Effector CD4-positive, alpha-beta T cell (primary cell): ENCODE measurements at places on chromosomes 3 and 15.

GRCh38 chr15:66849393-66849745, 147.3 kb downstream of the SMAD6 start:
- DNase-seq = no peak

DNA sequence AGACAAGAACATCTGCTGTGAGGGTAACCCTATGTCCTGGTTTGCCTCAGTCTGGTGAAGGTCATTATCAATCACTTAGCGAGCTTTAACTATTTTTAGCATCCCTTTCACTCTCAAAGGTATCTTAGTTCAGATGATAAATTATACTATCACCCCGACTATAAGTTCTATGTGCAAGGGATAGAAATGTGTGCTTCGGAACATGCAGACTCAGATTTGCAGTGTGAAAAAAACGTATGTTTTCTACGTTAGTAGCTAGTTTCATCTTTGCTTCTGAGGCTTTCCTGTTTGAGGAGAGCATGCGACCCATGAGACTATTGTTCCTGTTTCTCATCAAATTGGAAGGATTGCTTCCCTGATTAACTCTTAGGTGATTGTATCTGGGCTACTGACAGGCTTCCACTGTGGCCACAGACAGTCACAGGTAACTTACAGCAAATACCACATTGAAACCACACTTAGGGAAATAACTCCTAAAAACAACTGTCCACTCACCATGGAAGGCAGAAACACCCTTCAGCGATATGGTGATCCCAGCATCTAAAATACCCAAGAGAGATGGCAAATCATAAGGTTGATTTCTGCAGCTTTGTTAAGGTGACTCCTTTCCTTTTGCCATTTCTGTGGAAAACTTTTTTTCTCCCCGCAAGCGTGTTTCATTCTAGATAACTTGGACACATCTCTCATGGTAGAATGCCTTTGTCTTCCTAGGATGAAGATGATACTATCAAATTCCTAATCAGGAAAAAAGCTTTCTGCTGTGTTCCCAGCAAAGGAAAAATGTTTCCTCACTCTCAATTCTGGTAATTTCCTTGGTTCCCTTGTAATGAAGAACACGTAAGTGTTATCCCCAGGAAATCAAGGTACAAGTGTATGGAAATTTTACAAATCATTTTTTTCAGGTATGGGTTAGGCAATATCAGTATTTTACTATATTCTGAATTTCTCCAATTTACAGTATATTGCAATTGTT, 5.2 kb downstream of the GCSAM start:
- DNase-seq = no peak

DNA sequence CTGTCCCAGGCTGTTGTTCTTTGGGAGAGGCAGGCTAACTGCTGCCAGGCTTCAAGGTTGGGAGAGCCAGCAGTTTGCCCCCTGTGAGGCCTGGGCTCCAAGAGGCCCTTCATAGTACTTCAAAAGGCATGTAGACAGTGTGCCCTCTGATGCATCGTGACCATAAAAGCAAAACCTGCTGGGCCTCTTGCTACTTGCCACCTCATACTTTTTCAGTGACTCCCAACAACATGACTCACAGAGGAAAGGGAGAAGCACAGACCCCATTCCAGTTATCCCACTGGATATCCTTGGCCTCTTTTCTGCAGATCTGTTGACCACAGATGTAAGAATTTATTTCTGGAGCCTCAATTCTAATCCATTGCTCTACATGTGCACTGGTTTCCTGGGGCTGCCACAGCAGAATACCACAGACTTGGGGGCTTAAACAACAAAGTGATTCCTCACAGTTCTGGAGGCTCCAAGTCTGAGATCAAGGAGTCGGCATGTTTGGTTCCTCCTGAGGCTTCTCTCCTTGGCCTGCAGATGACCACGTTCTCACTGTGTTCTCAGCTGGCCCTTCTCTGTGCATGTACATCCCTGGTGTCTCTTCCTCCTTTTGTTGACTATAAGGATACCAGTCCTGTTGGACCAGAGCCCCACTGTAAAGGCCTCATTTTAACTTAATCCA, 8.9 kb upstream of the NSMCE3 start:
- no peak for DNase-seq

DNA sequence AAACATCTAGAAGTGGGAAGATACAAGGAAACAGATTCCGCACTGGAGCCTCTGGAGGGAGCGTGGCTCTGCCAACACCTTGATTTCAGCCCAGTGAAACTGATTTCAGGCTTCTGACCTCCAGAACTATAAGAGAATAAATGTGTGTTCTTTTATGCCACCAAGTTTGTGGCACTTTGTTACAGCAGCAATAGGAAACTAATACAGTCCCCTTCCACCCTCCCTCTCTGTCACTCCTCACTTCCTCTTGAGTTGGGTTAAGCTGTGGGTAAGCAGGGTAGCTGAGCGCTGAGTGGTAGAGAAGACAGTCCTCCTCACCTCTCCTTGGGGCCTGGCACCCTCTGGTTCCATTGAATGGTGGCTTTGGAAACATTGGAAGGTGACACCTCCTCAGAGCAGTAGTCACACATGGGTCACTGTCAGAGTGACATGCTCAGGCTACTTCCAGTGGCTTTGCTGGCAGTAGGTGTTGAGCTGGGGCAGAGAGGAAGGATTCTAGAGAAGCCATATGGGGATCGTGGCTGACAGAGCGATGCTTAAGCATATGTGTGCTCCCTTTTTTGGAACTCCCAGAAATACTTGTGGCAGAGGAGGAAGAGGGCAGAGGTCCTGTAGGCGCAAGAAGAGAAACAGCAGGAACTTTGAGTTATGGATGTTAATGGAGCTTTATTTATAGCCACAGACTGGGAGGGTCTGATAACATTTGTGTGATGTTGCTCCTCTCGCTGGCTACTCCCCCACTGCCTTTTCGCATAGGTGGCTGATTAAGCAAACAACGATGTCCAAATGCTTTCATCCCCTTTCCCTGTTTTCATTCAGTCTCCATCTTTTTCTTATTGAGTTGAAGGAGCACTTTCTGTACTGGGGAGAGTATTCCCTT, 14.8 kb upstream of the HCN4 start:
- no peak for DNase-seq

- DNase-seq = no peak
Observed at GRCh38 chr15:51536965-51537574, 85.5 kb downstream of the DMXL2 start.

- no peak for DNase-seq
Observed at GRCh38 chr15:60844010-60844409, 365.1 kb upstream of the ICE2 start.

DNA sequence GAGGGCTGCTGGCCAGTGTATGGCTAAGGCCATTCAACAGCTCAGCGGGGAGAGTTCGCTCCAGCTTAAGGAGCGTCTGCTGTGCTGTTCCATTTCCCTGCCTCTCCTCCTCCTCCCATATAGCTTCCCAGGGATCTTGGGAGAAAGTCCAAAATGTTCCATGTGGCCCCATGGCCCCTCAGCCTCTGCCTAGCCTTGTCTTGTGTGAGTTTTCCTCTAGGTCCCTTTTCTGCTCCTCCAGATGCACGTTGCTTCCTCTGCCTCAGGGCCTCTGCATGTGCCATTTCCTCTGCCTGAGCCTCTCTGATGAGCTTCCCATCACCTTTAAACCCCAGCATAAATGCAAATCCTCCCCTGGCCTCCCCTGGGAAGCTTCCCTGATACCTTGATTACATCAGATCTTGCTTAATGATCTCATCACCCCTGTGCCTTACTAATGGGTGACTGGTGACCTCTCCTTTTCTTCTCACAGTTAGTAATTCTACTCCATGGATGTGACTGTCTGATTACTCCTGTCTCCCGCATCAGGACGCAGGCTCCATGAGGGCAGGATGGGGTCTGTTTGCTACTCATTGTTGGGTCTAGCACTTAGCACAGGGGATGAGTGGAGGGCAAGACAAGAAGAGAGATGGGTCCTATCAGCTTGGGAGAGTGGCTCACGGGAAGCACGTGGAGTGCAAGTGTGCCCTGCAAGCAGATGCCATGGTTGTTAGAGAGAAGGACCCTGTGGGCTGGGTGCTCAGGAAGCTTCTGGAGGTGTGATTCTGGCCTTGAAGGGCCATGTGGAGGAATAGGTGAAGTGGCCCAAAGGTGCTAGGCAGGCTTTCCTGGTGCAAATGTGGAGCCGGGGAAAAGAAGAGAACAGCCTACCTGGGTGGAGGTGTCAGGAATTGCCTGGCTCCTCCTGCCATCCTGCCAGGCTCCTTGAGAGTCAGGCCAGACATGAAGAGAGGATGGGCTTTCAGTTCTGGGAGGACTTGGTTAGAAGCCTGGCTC, 23.8 kb downstream of the ITGA11 start:
- no peak for DNase-seq

GRCh38 chr3:137105277-137105977, 147.6 kb downstream of the IL20RB start:
- DNase-seq = no peak

DNA sequence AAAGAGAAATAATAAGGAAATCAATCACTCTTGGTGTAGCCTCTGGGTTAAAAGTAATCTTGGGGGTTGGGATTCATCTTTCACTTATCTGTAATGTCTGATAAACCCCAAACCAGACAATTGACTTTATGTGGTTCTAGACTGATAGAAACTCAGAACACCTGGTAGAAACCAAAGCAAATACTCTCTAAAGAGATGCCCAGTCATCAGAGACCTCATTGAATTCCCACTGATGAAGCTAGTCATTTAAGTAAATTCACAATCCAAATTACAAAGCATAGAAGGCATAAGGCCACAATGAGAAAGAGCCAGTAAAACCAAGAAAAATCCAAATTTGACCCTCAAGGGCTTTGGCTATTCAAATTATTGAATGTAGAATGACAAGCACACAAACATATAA, 250.6 kb downstream of the MBNL1 start:
- no peak for DNase-seq

DNA sequence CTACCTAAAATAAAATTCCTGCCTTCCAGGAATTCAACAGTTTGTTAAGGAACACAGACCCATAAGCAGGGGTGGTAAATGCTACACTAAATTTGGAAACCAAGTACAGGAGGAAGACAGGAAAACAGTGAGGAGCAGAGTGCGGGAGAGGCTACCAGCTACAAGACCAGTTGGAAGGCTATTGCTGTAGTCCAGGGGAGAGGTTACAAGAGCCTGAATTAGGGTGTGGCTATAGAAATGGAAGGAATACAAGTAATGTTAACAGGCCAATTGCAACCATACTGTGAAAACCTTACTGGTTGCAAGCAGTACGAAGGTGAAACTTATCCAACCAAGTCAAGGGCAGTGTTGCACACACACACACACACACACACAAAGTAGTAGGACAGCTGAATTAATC, 880 bp upstream of the ARMC8 start:
- DNase-seq = no peak

DNA sequence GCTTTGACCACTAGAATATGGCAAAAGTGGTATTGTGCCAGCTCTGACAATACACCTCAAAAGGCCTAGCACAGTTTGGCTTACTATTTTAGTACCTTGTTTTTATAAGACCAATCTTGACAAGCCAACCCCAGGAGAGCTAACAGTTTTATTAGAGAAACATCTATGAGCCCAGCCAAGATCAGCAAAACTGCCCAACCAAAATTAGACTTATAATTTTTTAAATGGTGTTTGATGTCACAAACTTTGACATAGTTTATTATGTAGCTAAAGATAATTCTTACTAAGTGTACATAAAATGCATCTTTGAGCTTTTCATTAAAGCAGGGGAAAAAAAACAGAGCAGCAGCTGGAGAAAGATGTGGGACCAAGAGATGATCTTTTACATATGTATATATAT, 537.5 kb downstream of the ZPLD1 start:
- DNase-seq = no peak

- no peak for DNase-seq
Observed at GRCh38 chr15:89947385-89947784, 34.6 kb upstream of the ARPIN start.

- DNase-seq = no peak
Observed at GRCh38 chr15:39884351-39884750, 35.7 kb downstream of the GPR176 start.

DNA sequence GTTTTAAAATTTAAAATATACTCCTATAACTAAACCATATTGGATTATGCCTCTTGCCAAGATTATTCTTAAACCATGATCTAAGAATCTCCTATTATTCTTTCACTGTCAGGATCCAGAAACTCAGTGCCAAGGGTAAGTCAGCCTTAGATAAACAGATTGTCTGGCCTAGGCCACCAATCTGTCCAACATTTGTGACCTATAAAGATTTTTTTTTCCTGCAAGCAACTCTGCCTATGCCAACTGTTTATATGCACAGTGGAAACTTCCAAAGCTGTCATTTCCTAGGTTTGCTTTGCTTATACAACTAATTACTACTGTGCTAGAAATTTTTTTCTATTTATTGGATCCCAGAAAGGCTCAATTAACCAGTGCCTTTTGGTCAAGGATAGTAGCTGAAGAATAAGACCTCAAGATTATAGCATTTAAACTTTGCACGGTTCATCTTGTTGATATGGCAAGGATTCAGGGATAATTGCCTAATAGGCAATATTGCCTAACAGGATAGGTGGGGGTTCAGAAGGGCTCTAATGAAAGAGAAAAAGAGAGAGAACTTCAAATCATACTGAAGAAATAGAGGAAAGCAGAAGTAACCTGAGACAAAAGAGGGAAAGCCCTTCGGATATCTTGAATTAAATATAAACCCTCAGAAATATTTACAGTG, 22.8 kb downstream of the GAP43 start:
- DNase-seq = no peak

GRCh38 chr3:55380561-55380960, 106.5 kb downstream of the WNT5A start:
- no peak for DNase-seq

DNA sequence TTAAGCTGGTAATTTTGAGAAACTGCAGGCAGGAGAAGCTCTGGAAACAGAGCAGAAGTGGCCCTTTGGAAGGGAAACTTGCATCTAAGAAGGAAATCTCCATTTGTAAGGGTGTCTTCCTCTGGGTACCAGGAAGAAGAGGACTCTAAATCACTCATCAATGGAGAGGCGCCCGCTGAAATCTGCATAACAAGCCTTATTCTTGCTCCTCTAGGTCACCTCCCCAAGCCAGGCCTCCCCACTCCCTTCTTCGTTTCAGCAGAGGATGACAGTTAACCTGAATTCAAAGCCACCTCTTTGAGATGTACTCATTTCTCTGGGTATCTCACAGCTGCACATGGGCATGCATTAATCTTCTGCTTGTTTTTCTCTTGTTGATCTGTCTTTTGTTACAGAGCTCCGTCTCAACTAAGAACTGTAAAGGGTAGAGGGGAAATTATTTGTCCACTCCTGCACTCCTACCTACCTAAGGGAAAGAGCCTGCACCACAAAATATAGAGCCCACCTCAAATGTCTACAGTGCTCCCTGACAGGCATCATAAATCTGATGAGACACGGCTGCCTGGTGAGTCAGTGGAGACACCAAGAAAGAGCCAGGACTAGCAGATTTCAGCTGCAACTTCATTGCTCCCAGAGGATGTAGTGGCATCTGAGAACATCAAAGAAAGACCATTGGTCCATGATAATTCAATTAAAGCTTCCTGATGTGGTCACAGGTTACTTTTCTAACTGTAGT, 51.5 kb downstream of the GABRB3 start:
- DNase-seq = no peak

DNA sequence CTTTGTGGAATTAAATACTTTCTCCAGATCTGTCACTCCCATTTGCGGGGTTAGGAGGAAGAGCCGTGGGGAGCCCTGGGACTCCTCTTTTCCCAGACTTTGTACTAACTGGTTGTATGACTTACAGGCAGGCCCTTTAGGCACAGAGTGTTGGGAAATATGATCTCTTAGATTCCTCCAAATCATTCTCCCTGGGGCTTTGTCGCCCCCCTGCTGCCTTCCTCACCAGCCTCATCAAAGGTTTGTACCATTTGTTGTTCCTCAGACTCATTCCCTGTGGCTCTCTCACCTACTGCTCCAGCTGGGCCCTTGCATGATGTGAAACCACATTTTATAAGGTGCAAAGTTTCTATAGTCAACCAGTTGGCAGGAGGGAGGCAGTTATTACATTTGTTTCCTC, 56.4 kb downstream of the CRYGS start:
- DNase-seq = no peak

- no peak for DNase-seq
Observed at GRCh38 chr3:156685752-156686151, 11.4 kb downstream of the TIPARP start.
